Naive thymus-derived CD4-positive, alpha-beta T cell (primary cell): ENCODE measurements at places on chromosomes 5 and 9.

- DNase-seq: no peak
These were observed 96.8 kb downstream of the INIP start for GRCh38 chr9:112621018-112621655.

GRCh38 chr5:61910771-61911170 is 395.2 kb upstream of the KIF2A start:
- no peak for DNase-seq

DNA sequence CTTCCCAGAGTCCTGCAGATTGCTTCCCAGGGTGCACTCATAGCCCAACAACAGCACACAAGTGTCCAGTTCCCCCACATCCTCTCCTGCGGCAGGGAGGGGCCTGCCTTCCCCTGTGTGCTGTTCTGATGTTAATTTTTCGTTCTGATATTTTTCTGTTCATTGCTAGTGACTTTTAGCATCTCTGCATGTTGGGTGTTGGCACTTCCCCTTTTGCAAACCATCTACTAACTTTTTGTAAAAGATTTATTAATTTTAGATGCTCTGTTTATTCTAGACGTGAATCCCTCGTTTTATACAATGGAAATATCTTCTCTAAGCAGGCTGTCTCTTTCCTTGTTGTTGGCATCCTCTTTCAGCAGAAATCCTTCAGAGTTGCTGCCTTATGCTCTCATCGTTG is 97.3 kb upstream of the DAP start:
- no peak for DNase-seq

DNA sequence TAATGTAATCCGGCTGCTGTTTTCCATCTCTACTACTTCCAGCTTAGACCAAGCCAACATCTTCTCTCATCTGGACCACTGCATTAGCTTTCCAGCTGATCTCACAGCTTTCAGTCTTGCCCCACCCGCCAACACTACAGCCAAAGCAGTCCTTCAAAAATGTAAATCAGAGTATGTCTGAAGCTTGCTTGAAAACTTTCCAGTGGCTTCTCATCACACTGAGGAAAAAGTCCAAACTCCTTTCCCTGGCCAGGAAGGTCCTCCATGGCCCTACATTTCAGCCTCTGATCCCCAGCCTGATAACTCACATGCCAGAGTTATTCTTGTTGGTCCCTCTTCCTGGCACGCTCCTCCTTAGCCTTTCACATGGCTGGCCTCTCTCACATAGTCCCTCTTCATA is 38.5 kb downstream of the TTC1 start:
- no peak for DNase-seq

GRCh38 chr9:115391168-115391825 is 273.3 kb upstream of the TNC start:
- no peak for DNase-seq

DNA sequence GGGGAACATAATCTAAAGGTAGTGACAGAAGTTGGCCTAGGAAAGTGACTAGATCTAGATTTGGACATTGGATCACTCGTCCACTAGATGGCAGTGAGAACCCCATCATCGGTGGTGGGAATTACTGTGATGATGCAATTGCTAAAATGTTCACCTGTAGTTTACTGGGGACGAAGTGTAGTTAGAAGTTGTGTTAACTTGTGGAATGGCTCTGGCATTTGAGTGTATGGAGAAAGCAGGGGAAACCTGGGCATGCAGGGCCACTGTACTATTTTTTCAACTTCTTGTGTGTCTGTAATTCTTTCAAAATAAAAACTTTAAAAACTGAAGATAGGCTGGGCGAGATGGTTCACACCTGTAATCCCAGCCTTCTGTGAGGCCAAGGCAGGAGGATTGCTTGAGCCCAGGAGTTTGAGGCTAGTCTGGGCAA is 75.5 kb downstream of the PHAX start:
- DNase-seq: peak; percentile 71

GRCh38 chr5:89351975-89352374 is 469.0 kb upstream of the MEF2C start:
- DNase-seq: no peak

GRCh38 chr9:20781092-20781491 is 97.0 kb downstream of the FOCAD start:
- no peak for DNase-seq

- DNase-seq: no peak
These were observed 13.3 kb downstream of the HAVCR1 start for GRCh38 chr5:157045601-157046000.

DNA sequence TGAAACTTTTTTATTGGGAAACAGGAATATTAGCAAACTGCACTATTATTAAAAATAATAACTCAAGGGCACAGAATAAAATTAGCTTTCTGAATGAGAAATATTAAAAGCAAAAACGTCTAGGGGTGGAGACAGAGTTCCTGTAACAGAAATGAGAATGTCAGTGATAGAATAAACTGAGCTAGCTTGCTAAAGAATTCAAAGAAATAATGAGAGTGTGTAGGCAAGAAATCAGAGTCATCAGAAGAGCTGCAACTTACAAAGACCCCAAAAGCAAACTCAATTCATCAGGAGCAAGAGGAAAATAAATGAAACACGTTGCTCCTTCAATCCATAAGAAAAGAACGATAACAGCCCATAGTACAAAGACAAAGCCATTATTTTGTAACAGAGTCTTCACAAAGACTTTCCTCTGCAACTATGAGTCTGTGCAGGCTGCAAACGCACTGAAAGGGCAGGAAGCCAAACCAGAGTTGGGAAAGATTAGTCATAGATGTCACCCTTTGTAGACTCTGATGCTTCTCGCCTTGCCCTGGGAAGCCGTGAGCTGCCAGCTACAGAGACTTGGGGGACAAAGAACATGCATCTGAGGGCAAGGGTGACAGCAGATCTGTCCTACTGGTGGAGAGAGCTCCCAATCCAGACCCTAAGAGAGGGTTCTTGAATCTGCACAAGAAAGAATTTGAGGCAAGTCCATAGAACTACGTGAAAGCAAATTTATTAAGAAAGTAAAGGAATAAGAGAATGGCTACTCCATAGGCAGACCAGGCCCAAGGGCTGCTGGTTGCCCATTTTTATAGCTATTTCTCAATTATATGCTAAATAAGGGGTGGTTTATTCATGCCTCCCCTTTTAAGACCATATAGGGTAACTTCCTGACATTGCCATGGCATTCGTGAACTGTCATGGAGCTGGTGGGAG is 40.8 kb downstream of the SHC3 start:
- DNase-seq: no peak

GRCh38 chr5:172150514-172151425 is 37.3 kb downstream of the STK10 start:
- DNase-seq: peak; percentile 21

DNA sequence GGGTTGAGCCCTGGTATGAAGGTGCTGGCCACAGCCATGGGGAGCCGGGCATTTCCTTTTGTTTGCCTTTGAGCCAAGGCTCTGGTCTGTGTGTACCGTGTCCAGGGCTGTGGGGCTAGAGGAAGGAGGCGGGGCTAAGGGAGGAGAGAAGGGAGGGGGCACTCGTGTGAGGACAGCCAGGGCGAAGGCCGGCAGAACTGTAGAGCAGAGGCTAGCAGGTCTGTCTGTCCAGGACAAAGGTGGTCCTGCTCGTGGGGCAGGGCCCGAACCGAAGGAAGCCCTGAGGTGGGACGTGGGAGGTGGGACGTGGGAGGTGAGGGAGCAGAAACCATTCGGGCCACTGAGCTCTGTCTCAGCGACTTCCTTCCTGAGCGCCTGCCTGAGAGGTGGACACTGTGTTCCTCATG is 41.3 kb upstream of the TESK1 start:
- DNase-seq: no peak

DNA sequence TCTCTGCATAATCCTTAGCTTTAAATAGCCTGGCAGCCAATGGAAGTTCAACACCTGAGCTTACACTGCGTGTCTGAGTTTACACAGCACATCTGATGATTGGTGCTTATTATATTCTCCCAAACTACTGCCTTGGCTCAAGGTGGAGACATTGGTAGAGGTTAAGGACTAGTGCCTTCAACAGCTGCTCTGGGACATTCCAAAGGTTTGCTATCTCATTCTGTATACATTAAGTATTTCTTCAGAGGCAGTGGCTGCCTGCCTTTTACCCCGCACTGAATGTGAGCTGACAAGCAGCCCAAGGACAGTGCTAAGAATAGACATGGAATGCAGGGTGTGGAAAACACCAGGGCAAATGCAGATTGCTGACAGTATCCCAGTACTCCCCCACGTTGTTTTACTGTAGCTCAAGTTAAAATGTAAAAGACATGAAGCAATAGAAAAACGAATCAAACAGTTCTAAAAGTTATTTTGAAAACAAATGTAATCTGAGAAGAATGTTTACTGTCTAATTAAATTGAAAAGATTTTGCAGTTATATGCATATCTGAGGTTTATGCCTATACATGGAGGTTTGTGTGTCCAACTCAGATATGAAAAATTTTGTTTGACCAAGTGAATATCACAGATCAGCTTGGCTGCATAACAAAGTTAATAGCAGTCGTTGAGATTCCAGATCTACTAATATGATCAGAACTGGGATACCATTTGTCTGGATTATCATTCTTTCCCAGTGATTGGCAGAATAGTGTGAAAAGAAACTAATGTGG is 1.8 kb downstream of the HSPB3 start:
- DNase-seq: no peak

DNA sequence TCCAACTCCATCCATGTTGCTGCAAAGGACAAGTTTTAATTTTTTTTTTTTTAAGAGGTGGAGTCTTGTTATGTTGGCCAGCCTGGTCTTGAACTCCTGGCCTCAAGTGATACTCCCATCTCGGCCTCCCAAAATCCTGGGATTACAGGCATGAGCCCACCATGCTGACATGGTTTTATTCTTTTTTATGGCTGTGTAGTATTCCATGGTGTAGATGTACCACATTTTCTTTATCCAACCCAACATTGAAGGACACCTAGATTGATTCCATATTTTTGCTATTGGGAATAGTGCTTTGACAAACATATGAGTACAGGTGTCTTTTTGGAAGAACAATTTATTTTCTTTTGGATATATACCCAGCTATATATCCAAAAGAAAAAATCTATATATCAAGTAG is 6.1 kb upstream of the POC5 start:
- DNase-seq: no peak

DNA sequence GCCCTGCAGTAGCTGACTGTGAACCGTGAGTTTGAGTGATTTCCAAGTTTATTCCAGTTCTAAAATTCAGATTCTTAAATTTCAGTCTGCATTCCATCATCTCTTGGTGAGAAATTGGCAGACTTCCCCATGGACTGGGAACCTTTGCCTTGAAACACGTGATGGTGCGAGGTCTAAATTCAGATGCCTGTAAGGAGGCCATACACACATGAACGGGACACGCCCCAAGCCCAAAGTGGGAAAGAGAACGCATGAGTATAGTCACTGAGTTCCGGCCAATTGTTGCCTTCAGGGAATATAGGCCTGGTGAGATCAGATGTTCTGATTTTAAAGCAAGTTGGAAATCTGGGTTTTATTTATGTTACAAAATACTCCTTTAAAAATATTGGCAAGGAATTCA is 1084.4 kb upstream of the WWC1 start:
- no peak for DNase-seq

GRCh38 chr5:58849921-58850667 is 267.2 kb downstream of the RAB3C start:
- no peak for DNase-seq

GRCh38 chr9:89786655-89787054 is 181.8 kb downstream of the GADD45G start:
- no peak for DNase-seq

- DNase-seq: no peak
These were observed 590.9 kb upstream of the ZNF608 start for GRCh38 chr5:125337294-125337693.

DNA sequence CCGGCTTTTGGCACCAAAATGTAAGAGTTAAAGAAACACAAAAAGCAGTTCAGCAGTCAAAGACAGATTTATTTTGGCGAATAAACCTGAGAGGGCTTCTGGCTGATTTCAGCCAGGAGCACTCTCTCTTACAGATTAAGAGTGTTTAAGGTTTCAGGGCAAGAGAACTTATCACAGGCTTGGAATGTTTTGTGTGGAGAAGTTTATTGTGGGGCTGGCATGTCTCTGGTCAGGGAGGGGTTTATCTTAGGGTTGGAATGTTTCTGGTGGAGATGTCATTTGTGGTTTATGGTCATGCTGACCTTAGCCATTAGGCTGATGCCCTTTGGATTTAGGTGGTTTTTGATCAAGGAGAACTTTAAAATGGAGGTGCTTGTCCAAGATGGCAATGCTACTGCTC is 622.3 kb upstream of the PTPRD start:
- no peak for DNase-seq

- DNase-seq: no peak
These were observed 86.6 kb downstream of the FEM1C start for GRCh38 chr5:115458003-115458409.

DNA sequence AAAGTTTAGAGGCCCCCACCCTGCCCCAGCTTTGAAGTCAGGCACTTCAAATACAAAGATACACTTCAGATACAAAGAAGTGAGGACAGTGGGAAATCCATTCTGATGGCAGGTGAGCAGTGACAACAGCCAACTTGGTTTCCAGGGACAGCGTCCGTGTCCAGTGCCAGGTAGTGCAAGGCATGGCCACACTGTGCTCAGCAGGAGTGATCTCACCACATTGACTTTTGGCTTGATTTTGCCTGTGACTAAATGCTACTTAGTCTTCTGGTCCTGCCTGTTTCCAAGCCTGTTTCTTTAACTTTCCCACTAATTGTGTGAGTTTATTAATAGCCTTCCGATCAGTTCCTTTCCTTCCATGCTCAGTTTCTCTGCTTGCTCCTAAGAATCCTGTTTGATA is 72.6 kb upstream of the PALM2AKAP2 start:
- no peak for DNase-seq
